Bronchial smooth muscle cell (primary cell): ENCODE measurements at places on chromosomes 1 and 21. TPM values are rescaled to one million over a fixed set of nuclear protein-coding genes. Genes with fewer than 3 reads are reported as not detected.

The ADGRB2 gene
- 6.9 and 10.6 TPM in 2 replicates for total RNA-seq

The MPZL1 gene
- 96.1 and 101 TPM in 2 replicates for total RNA-seq

The COPA gene
- 286 and 334 TPM in 2 replicates for total RNA-seq

The CHRNB2 gene
- total RNA-seq, result under 0.01 TPM in 1 of 2 replicates, not detected in the other

The EPHA8 gene
- not detected in 2 replicates for total RNA-seq

The COL6A2 gene
- 1,128 and 2,830 TPM in 2 replicates for total RNA-seq

The TTLL10 gene
- total RNA-seq, result not detected in 2 replicates

The CSMD2 gene
- 0.79 and 1.7 TPM in 2 replicates for total RNA-seq

The BSND gene
- total RNA-seq, result not detected in 2 replicates

The MANEAL gene
- total RNA-seq, result 0.32 and 1.8 TPM in 2 replicates

The CRABP2 gene
- total RNA-seq, result 80.6 and 167 TPM in 2 replicates

The LHX4 gene
- total RNA-seq, result under 0.01 and 0.09 TPM in 2 replicates

The C8A gene
- not detected in 2 replicates for total RNA-seq

The ZNF683 gene
- not detected in 2 replicates for total RNA-seq

The PNRC2 gene
- total RNA-seq, result 83.2 and 213 TPM in 2 replicates

The MCOLN2 gene
- 0.26 and 3.0 TPM in 2 replicates for total RNA-seq

The PTAFR gene
- total RNA-seq, result under 0.01 TPM in 2 replicates

The LCE1A gene
- not detected in 2 replicates for total RNA-seq

The ZNF593OS gene
- total RNA-seq, result not detected in 2 replicates

The PLEKHG5 gene
- 11.2 and 15.4 TPM in 2 replicates for total RNA-seq

The VANGL1 gene
- 4.1 and 4.5 TPM in 2 replicates for total RNA-seq

The TLR5 gene
- under 0.01 TPM in 1 of 2 replicates, not detected in the other for total RNA-seq

The TNNI3K gene
- 1.5 and 3.9 TPM in 2 replicates for total RNA-seq

The NME7 gene
- 14.9 and 18.0 TPM in 2 replicates for total RNA-seq

The VCAM1 gene
- total RNA-seq, result 20.8 and 21.8 TPM in 2 replicates

The TDRD5 gene
- total RNA-seq, result not detected in 2 replicates

The EYA3 gene
- total RNA-seq, result 7.3 and 9.1 TPM in 2 replicates

The SPRR4 gene
- not detected in 2 replicates for total RNA-seq

The ADAM30 gene
- total RNA-seq, result not detected in 2 replicates

The HNRNPCL4 gene
- not detected in 2 replicates for total RNA-seq

The TEX50 gene
- total RNA-seq, result not detected in 2 replicates

The PEAR1 gene
- total RNA-seq, result 0.09 and 2.5 TPM in 2 replicates

The GPATCH2 gene
- total RNA-seq, result 11.3 and 15.3 TPM in 2 replicates

The RNF187 gene
- 55.0 and 104 TPM in 2 replicates for total RNA-seq
